ENCODE measurements at places on chromosomes 6 and 20.
A peak's percentile ranks its signal among the peaks of the same experiment; 100 is the strongest.

GRCh38 chr6:156886409-156886808 lies 109.2 kb downstream of the ARID1B start:
- DNase-seq, result no peak

DNA sequence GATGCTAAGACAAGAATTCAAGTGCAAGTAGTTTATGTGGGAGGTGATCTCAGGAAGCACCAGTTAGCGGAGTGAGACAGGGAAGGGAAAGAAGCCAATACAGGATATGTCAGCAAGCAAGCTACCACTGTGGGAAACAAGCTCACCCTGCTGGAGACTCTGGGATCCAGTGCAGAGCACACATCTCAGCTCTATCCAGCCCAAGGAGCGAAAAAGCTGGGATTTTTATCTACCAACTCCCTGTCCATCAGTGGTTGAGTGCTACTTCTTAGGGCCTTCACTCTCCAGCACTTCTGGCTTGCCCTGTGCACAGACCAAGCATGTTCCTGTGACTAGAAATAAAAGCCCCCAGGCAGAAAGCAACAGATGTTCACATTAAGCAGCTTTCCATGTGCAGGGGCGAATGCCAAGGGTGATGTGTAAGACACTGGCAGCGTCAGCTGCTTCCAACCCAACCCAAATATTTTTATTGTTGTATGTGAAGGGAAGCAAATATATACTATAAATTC lies 10.8 kb upstream of the RNF24 start:
- peak; percentile 55 for DNase-seq

- DNase-seq, result no peak
Observed at GRCh38 chr6:2147261-2147660, 98.1 kb downstream of the GMDS start.

- no peak for DNase-seq
Observed at GRCh38 chr6:166153966-166154365, 13.7 kb downstream of the TBXT start.

- peak; percentile 40 for DNase-seq
Observed at GRCh38 chr6:7579851-7580250, 10.1 kb upstream of the SNRNP48 start.

DNA sequence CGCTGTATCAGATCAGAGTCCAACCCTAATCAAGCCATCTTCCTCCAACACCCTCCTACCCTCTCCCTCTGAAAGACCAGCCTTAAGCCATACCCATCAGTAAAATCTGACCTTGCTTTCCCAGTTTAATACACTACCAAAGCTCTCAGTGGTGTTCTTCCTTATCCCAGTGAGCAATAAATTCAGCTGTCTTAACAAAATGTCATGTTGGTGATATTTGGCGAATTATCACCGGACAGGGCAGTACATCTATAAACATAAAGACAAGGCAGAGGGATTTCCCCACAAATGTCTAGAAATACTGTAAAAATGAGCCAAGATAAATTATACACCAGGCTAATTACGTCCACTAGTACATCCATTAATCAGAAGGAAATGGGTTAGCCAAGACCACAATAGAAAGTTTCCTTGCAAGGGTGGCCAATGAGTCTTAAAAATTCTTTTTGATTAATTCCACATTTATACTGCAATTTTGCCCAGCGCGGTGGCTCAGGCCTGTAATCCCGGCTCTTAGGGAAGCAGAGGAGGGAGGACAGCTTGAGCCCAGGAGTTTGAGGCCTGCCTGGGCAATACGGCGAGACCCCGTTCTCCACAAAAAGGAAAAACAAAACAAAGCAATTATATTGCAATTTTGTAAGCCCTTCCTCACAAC lies 905 bp downstream of the RARS2 start:
- DNase-seq, result peak; percentile 7

GRCh38 chr6:138403324-138403800 lies 661 bp upstream of the HEBP2 start:
- peak; percentile 69 for DNase-seq

GRCh38 chr6:133705066-133705465 lies 183.8 kb upstream of the TCF21 start:
- no peak for DNase-seq

- no peak for DNase-seq
Observed at GRCh38 chr6:92756912-92757311, 662.4 kb downstream of the EPHA7 start.

DNA sequence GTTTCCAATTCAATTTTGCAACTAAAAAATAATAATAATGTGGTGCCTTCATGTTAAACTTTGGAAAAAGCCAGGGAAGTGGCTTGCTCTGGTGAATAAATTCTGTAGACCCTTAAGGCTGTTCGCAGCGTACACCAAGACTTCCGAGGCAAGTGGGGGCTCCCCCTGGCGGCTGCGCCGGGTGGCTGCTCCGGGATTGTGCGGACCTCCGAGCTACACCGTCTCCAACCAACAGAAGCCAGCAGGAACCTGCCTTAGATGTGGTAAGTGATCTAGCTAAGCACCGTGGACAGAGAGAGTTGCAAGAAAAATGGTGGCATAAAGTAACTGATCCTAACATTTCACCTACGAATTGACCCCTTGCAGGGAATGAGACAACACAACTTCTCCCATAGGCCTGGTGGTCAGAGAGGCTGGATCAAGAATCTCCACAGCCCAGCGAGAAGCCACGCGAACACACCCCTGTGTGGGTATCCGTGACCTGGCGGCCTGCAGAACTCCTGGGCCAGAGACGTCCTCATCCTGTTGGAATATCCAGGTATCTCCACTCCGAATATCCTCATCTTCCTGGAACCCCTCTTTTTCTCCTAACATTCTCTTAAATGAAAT lies 69.6 kb downstream of the TBXT start:
- peak; percentile 75 for DNase-seq

DNA sequence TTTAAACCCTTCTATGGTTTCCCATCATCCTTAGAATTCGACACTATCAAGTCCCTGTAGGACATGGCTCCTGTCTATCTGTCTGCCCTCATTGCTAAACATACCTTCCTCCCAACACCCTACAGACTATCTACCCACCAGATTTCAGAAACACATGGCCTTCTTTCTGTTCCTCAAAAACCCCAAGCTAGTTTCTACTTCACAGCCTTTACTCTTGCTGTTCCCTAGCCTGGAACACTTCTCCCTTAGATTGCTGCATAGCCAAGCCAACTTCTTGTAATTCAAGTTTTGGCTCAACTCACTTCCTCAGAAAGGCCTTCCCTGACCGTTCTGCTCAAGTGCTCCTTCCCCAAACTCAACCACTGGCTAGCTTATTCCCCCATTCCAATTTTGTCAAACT lies 156.2 kb downstream of the BTBD9 start:
- DNase-seq, result peak; percentile 13

GRCh38 chr20:50330504-50331313 lies 140.1 kb downstream of the CEBPB start:
- peak; percentile 57 for DNase-seq

DNA sequence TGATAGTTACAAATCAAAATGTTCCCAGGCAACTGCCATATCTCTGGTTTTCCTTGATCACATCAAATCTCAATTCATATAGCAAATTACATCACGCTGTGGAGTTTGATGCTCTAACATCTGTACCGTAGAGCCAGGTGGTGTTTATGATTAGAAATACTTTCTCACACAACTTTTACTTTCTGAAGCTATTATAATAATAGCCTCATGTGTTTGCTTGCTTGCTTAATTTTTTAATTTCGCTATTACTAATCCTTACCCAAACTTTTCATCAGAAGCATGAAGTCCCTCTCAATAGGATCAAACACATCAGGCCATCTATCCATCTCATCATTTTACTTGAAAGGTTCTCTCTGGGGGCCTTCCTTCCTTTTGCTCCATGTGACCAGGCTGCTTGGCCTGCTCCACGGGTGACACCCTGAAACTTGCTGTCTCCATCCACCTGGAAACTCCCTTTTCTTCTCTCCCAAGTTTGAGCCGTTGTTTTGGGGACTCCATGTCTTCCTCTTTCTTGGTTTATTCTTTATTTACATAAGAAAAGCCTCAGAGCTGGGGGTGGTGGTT lies 75.4 kb downstream of the ADAT2 start:
- no peak for DNase-seq

- DNase-seq, result no peak
Observed at GRCh38 chr6:16591396-16592222, 169.7 kb downstream of the ATXN1 start.

- DNase-seq, result no peak
Observed at GRCh38 chr6:146578054-146578453, 20.7 kb upstream of the ADGB start.

- peak; percentile 58 for DNase-seq
Observed at GRCh38 chr6:31922942-31923341, 4.6 kb upstream of the C2 start.

DNA sequence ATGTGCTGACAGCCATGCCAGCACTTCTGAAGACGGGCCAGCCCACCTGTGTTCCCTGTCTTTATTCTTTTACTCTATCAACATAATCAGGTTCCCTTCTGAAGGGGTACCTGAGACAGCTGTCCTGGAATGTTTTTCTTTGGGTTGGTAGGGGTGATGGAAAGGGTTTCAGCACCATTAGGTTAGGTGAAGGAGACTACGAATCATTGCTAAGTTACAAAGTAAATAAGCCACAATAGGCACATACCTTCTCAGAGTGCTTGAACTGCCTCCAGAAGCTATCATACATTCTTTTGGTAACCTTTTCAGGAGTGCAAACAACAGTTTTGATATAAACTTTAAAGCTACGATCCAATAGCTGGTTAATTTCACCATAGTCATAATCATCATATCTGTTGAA lies 106.3 kb downstream of the SESN1 start:
- DNase-seq, result no peak

GRCh38 chr6:130647246-130647645 lies 180.0 kb upstream of the SMLR1 start:
- DNase-seq, result no peak

- DNase-seq, result no peak
Observed at GRCh38 chr6:166387642-166388289, 5.0 kb upstream of the MPC1 start.

GRCh38 chr6:110784610-110784979 lies 30.7 kb downstream of the CDK19 start:
- DNase-seq, result no peak
